ENCODE measurements at places on chromosomes 5 and 9. TPM values are rescaled to one million over a fixed set of nuclear protein-coding genes. Genes with fewer than 3 reads are reported as not detected.

The CMYA5 gene
- polyA plus RNA-seq = 17.7 TPM

The FLT4 gene
- 29.1 TPM for polyA plus RNA-seq

The CDH9 gene
- 8.6 TPM for polyA plus RNA-seq

The DBH gene
- 1.7 TPM for polyA plus RNA-seq

The OSMR gene
- 9.2 TPM for polyA plus RNA-seq

The MYO10 gene
- 50.8 TPM for polyA plus RNA-seq

The GDA gene
- polyA plus RNA-seq = 0.28 TPM

GRCh38 chr9:71980266-71981190, 69.1 kb downstream of the C9orf85 start:
- DNase-seq = no peak

DNA sequence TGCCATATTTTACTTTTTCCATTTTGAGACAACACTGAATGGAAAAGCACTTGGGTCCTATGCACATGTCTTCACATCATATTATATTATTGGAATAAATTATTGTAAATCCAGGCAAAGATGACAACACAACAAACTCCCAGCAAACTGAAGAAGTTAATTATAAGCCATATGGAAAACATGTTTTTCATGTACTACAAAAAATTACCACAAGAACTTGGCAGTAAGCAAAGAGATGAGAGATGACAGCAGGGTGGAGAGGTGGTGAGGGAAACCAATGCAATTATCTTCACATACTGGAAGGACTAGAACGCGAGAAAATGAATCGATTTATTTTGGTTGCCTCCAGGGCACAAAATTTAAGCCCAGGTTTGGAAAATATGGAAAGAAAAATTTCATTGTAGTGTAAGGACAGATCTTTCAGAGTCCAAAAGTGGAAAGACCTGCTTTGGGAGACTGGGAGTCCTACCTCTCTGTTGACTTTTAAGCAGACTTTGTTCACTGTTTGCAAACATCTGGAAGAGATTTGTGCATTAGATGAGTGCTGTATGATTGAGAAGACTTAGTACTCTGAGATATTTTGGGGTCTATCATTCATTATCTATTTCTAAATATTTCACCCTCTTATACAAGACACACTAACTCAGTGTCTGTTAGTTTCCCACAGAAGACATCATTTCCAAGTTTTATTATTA, 138.0 kb downstream of the TMEM232 start:
- DNase-seq = no peak

GRCh38 chr9:125513303-125513667, 193.7 kb downstream of the MAPKAP1 start:
- DNase-seq = no peak

GRCh38 chr5:74633695-74634094, 6.8 kb downstream of the ENC1 start:
- DNase-seq = no peak

DNA sequence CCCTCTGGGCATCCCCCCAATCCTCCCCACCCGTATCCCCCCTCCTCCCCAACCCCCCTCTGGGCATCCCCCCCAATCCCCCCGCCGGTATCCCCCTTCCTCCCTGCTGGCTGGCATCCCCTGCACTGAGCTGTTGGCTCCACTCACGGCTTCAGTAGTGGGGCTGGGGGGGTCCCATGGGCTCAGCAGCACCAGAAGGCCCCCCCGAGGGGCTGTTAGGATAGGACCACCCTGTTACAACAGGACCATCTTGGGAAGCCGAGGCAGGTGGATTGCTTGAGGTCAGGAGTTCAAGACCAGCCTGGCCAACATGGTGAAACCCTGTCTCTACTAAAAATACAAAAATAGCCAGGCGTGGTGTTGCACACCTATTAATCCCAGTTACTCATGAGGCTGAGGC, 42.4 kb downstream of the EXD3 start:
- DNase-seq = no peak

DNA sequence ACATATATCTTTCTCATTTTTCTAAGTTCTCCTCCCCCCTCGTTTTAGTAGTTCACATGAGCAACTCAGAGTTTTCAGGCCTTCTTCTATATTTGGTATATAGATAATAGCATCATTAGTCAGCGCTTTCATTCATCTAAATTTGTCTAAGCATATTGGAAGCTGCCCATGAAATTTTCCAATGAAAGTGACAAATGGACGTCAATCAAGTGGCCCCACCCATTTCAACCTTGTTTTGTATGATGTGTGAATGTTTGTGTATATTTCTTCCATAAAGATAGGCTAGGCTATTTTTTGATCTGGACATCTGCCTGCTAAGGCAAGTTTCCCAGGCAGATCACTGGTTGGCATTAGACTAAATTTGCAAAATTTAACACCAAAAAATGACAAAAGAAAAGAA, 104.0 kb upstream of the SSBP2 start:
- no peak for DNase-seq

- DNase-seq = no peak
These were observed 22.1 kb downstream of the C6 start for GRCh38 chr5:41191249-41191648.

GRCh38 chr5:124714910-124715309, 31.5 kb downstream of the ZNF608 start:
- no peak for DNase-seq

DNA sequence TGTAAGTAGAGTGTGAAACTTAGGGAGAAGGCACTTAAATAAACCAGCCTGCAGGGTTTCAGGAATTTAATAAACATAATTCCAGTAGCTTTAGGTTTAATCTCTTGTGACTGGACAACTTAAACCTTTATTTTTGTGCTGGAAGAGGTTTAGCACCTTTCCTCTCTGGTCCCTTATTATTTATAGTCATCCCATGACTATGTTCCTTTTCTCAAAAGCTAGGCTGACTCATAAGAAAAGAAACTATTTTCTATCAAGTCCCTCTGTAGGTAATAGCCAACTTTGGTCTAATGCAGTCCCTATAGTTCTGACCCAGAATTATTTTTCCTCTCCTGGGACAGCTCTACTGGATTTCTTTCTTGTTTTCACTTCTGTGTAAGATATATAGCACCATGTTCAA, 588.9 kb downstream of the NR2F1-AS1 start:
- no peak for DNase-seq

DNA sequence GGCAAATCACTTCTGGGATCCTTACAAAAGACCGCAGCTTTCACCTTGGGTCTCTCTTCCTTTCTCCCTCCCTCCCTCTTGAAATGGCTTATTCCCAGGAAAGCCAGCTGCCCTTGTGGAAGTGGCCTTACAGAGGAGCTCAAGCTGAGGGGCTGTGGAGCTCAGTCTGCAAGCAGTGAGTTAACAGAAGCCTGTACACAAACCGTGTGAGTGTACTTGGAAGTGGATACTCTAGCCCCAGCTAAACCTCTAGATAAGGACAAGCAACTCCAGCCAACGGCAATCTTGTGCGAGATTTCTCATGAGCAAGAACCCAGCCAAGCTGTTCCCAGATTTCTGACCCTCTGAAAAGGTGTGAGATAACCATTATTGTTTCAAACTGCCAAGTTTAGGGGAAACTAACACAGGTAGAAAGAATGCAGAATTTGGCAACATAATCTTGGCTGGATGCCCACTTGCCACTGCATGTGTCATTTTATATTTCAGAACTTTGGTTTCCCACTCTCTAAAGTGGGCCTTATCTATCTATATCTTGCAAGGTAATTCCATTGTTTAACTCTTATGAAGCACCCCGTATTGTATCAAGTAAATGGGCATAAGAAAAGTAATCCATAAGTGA, 85.6 kb downstream of the CDH18 start:
- no peak for DNase-seq

DNA sequence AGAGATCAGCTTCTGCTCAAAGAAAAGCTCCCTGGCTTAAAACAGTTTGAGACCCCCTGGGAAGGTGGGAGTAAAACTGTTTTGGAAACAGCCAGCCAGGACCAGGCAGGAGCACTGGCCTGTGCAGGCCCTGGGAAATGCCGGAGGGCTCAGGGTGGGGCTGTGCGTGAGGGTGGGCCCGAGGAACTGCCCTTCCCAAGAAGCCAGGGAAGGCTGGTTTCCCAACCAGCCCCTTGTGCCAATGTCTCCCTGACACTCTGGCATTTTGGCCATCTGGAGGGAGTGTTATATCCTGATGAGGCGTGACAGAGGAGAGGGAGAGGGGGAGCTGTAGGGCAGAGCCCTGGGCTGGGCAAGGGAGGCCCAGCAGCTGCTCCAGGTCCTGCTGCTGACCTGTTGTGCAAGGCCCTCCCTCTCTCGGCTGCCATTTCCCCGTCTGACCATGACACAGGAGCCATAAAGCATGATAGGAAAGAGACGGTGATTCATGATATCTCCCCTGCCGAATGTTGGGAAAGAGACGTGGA, 16.1 kb downstream of the OLFML2A start:
- no peak for DNase-seq

- DNase-seq = no peak
These were observed 29.8 kb downstream of the CORO2A start for GRCh38 chr9:98162613-98163012.

- DNase-seq = no peak
These were observed 171.2 kb upstream of the DMAC1 start for GRCh38 chr9:7970681-7971330.

GRCh38 chr5:31492869-31493268, 39.0 kb downstream of the DROSHA start:
- no peak for DNase-seq

DNA sequence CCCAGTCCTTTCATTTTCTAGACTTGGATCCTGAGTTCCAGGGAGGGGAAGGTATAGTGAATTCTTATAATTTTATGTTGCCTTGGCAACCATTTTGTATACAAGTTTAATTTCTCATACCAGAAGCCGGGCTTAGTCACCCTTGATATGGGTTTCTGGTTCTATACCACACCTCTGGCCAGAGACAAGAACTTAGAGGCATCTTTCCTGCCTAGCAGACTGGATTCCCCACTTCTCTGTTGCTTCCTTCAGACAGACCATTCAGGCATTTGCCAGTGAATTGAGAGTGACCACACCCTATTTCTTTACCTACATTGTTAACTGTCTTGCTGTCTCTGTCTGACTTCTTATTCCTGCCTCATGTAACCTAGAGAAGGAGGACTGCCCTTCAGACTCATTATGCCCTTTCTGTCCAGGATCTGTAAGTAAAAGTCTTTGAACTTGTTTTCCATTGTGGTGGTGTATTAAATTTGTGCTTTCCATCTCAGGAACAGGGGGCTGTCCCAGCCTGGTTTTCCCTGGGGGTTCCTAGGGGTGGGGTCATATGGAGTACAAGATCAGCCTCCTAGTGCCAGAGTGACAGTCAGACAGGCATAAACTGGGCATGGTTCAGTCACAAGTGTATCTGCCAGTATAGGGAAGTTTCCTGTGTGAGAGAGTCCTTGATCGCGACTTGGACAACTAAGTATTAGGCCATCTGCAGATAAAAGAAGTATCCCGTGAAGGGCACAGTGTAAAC, 27.4 kb downstream of the TNFSF8 start:
- no peak for DNase-seq

DNA sequence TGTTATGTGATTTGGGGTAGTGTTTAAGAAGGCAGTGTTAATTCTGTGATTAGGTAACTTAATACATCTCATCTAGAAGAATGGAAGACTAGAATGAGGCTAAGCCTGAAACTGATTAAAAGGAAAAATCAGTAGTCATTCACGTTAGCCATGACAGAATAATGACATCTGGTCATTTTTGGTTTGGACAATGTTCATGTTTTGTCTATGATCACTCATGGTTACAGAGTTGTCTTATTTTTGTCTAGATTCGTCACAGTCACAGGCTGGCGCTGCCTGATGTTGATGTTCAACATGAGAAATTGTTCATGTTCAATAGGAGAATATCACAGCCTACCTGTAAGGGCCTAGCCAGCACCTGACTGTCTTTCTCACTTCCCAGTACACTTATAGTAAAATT, 9.5 kb upstream of the DOCK2 start:
- no peak for DNase-seq

DNA sequence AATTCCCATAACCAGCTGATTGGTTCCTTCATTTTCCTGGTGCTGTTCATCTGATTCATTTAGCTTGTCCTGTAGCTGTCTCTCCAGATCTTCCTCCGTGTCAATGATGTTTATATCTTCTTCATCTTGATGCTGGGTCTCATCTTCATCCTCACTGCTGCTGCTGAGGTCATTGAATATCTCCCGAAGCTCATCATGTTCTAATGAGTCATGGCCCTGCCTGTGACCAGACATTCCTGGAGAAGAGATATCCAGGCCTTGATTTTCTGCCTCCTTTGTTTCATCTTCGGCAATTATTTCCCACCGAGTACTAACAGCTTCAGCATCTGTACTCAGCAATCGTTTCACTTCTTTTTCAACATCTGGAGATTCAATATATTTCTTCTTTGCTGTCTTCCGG, 1.4 kb downstream of the TAF7 start:
- no peak for DNase-seq

- peak; percentile 50 for DNase-seq
These were observed at the start of gene SMIM32 for GRCh38 chr5:136192526-136193321. TSS of gene SMIM32 (minus strand) at chr5:136193162. CDS start at chr5:136192524, 638 bp downstream.

GRCh38 chr9:34254966-34255825, 73.9 kb downstream of the KIF24 start:
- no peak for DNase-seq

GRCh38 chr9:101995231-101995630, 256.8 kb upstream of the GRIN3A start:
- no peak for DNase-seq

GRCh38 chr5:4206127-4206526, 610.5 kb downstream of the IRX1 start:
- no peak for DNase-seq

DNA sequence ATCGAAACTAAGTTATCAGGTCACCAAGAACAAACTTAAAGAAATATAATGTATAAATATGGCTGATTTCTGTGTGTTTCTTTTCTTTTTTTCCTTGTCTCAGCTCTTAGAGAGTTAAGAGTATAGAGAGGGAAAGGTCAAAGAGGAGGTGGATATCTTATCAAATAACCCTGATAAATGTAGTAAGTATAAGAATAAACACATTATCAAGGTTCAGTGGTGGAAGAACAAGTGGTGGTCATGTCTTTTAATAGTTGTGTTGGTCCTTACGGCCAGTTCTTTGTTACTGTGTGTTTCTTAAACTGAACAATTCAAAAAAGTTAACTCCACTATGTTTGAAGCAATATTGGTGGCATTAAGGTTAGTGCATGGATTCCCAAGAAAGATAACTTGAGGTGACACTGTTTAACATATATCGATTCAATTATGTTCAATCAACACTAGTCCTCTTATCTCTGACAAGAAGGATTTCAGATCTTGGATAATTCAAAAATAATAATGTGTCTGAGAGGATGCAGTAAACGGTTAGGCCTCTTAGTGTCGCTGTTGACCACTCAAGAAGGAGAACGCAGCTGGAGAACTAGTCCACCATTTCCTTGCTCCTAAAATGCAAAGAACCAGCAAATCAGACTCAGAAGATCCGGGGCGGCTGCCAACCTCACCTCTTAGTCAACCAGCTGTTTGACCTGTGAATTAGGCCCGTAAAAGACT, at the start of gene PCDHGA3:
TSS of gene PCDHGA3 (plus strand) at position 588 of the 711 bp plus-strand sequence. CDS start 205 bp downstream, outside the sequence.
- DNase-seq = no peak
